ENCODE measurements at places on chromosomes 13 and 19.

GRCh38 chr13:33172400-33172799, 113.2 kb downstream of the STARD13 start:
- DNase-seq, result no peak

GRCh38 chr19:11261431-11261970, 823 bp downstream of the DOCK6 start:
- DNase-seq, result no peak

- DNase-seq, result no peak
Measured at GRCh38 chr19:14185158-14185557, 20.8 kb downstream of the ADGRL1 start.

- no peak for DNase-seq
Measured at GRCh38 chr13:44865722-44866410, 123.4 kb downstream of the NUFIP1 start.

GRCh38 chr19:17385878-17386611, 8.0 kb downstream of the CCDC194 start:
- no peak for DNase-seq
